ENCODE measurements at places on chromosomes 7 and 10.

DNA sequence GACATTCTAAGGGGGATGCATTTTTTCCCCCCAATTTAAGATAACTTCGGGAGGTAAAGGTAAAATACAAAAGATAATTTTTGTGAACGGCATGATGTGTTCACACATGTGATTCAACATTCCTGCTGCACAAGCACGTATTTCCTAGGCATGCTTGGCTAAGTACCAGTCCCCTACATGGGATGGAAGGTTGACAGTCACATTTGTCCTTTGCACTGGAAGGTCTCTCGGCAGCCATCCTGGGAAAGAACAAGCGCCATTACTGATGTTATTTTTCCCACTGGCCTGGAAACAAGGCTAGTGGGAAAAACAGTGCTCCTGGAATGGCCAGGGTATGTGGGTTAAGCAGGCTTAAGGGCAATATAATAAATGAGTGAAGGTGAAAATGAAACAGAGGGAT lies 276.2 kb upstream of the AOAH start:
- no peak for DNase-seq

GRCh38 chr7:50207686-50208255 lies 96.7 kb upstream of the IKZF1 start:
- DNase-seq: no peak

- peak; percentile 69 for DNase-seq
Measured at GRCh38 chr10:24894309-24894708, 58.1 kb downstream of the PRTFDC1 start.

GRCh38 chr7:88664630-88665233 lies 94.8 kb upstream of the ZNF804B start:
- DNase-seq: no peak

GRCh38 chr7:10940704-10941355 lies 32.8 kb upstream of the PHF14 start:
- DNase-seq: no peak

- DNase-seq: no peak
Measured at GRCh38 chr7:156384706-156385105, 255.9 kb upstream of the RNF32 start.

DNA sequence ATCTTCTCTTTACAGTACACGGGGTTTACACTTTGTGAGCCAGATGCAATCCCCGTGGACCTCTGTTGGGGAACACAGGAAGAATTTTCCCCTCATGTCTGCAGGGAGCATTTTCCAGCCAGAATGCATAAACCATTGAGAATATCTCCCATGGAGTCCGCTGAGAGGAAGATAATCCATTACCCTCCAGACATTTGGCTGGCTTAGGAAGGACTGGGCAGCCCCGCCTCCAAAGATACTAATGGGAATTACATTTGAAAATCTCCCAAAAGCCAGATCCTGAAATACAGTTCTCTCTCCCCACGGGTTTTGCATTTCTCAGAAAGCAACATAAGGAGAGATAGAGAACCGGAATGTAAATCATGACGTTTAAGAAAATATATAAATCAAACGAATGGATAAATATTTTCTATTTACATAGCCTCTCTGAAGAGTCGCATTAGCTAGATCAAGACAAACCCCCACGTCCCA lies 53.5 kb downstream of the TRIL start:
- DNase-seq: no peak

DNA sequence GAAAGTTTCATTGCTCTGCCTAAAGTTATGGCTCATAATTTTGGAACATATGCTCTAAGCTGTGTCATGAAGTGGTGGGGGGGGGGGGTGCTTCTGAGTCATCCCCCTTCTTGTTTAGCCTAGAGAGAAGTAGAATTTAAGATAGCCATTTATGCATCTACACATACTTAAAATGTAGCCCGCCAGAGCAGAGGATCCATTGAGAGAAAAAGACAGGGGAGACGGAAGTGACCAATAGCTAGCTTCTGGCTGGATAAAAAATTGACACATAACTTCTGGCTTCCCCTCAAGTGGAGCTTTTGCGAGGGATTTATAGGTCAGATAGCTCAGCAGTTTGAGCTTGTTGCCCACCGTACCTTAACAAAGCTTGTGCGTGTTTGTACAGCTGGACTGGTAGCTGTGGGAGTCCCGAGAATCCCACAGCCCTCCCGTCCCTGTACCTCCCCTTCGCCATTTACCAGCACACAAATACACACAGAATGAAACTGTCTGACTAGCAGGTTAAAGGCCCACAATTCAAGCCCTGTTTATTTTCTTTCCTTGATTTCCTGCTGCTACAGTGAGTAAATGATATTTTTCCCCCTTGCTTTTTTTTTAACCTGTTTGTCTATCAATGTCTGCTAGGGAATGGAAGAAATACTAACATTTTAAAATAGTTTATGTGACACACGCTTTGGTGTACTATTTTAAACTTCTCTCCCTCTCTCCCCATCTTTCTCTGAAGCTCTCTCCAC lies 232.6 kb upstream of the FERD3L start:
- DNase-seq: peak; percentile 4

GRCh38 chr7:47647181-47647917 lies 65.4 kb upstream of the TNS3 start:
- DNase-seq: no peak

DNA sequence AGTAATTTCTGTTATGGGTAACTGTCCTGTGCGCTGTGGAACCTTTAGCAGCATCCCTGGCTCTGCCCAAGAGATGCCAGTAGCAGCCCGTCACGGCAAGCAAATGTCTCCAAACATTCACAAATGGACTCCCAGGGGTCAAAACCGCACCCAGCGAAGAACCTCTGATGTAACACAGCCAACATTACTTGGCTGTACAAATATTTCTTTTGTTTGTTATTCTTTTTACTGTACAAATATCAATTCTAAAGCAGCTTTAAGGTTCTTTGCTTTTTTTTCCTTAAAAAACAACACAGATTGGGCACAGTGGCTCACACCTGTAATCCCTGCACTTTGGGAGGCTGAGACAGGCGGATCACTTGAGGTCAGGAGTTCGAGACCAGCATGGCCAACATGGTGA lies 182.5 kb downstream of the KMT2E start:
- no peak for DNase-seq

GRCh38 chr7:17706734-17707133 lies 233.6 kb downstream of the SNX13 start:
- peak; percentile 41 for DNase-seq

GRCh38 chr10:125781374-125781773 lies 5.8 kb upstream of the MMP21 start:
- no peak for DNase-seq

GRCh38 chr7:151757274-151757673 lies 119.6 kb downstream of the PRKAG2 start:
- DNase-seq: no peak

DNA sequence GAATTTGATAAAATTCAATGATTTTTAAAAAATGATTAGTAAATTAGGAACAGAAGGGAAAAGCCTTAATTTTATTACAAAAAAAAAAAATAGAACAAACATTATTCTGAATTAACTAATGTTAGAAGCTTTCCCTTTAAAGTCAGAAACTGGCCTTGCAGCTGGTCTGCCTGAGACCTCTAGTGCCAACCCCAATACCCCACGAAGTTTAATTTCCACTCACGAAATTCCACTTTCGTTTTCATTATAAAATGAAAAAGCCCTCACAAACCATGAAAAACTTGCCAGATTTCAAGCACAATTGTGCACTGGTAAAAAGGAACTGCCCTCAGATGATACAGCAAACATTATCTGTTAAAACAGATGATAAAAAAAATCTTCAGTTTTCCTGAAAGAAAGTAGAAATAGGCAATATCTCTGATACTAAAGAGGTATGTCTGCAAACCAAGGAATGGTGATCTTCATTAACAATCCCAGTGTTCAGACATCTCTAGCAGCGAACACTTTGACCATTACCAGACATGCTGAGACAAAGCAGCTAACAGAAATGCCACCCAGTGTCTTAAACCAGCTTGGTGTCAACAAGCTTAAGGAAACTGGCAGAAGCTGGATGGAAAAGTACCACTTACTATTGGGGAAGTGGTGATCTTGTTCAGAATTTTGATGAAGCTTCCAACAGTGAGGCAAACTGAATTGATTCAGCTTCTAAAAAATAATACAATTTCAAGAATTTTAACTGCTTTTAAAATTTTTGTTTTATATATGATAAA lies 80.2 kb downstream of the PALS2 start:
- no peak for DNase-seq

DNA sequence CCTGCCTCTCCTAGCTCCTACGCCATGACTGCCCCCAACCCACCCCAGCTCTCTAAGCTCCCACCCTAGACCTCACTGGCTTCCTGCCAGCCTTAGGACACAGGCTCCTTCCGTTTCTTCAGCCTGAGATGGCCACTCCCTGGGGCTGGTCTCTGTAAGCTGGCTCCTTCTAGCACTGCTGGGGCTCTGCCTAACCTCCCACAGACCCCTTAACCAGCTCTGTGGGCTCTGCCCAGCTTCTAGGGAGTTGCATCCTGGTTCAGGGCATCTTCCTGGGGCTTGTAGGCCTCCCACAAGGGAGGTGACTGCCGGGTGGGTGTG lies 478.6 kb upstream of the KLF6 start:
- DNase-seq: no peak

- no peak for DNase-seq
Measured at GRCh38 chr10:49647985-49648795, 31.3 kb upstream of the C10orf53 start.

- DNase-seq: no peak
Measured at GRCh38 chr7:99379043-99379577, 4.6 kb downstream of the ARPC1B start.

- DNase-seq: peak; percentile 0
Measured at GRCh38 chr7:110386913-110387312, 704.0 kb upstream of the LRRN3 start.

DNA sequence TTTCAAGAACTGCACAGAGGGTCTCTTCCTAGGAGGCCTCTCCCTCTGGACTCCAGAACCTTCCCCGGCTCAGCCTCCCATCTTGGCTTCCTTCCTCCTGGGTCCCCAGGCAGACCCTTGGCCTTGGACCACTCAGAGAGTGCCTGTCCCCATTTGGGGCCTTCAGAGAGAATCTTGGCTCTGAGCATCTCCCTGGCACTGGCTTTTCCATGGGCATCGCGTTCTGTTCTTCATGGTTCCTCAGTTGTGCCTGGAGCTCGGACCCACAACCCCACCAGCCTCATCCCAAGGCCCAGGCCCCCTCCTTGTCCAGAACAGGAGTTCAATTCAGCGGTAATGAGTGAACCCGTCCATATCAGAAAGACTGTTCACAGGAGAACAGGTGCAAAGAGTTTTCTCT lies 73.4 kb downstream of the VIPR2 start:
- DNase-seq: no peak

- DNase-seq: no peak
Measured at GRCh38 chr7:91064052-91064451, 200.2 kb upstream of the FZD1 start.

DNA sequence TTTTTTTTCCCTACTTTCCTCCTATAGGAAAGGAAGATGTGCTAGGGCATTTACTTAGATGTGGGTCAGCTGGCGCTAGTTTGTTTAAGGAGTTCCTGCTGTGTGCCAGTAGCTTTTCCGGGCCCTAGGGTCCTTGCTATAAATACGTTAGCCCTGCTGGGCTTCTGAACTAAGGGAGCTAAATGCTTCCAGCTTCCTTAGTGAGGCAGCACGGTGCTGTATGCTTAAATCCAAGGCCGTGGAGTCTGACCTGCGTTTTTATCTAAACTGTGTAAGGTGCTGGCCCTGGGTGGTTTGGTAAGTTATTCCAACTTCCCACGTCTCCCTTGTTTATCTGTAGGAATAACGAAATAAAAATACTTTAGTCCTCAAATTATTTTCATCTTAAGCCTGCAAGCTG lies 594 bp downstream of the TDRD1 start:
- DNase-seq: no peak

- DNase-seq: peak; percentile 26
Measured at GRCh38 chr7:40299097-40299496, 164.3 kb downstream of the SUGCT start.

Data from HTR-8/SVneo (cell line).